ENCODE measurements at places on chromosomes 4 and X.

GRCh38 chrX:100745806-100746537 lies 14.1 kb upstream of the SYTL4 start:
- no peak for DNase-seq

DNA sequence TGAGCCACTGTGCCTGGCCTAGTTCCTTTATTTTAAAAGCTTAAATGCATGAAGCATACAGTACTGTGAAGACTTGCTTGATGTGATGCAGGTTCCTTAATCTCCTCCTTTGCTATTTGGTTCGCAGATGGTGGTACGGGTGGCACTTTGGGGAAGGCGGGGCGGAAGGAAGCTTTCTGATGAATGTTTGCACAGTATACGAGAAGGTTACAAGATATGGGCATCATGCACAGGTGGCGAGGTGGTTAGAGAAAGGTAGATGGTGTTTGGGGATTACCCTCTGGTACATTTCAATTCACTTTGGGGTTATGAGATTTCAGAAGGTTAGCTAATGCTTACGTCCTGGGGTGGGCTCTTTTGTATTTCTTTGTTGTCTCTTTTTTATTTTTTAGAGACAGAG lies 17.2 kb downstream of the RHOH start:
- no peak for DNase-seq

DNA sequence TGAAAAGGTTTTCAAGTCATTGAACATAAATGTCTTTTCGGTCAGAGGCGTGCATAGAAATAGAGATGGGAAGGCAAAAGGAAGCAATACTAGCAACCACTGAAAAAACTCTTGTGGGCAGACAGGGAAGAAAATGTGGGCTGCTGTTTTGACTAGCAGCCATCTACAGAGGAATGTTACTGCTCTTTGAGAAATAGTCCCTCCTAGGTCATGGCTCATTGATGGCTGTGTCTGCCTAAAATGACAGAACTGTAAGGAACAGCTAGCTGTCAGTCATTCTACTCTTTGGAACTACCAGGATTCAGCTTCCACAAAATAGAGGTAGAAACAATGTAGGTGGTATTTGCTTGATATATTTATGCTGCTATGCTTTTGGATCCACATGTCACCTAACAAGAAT lies 26.9 kb upstream of the TMPRSS11B start:
- no peak for DNase-seq

DNA sequence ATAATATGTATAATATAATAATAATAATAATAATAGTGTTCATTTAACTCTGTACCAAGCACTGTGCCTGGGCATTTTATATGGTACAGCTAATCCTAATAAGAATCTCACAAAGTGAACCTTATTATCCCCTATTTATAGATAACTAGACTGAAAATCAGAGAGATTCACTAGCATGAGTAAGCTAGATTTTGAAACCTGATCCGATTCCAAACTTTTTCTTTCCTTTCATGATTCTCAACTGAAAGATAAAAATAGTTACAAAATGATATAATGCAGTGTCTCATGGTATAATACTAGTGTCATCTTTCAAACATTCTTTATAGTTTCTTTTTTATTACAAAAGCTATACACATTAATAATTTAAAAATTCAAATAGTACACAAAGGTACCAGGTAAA lies 55.9 kb upstream of the RNF128 start:
- no peak for DNase-seq

DNA sequence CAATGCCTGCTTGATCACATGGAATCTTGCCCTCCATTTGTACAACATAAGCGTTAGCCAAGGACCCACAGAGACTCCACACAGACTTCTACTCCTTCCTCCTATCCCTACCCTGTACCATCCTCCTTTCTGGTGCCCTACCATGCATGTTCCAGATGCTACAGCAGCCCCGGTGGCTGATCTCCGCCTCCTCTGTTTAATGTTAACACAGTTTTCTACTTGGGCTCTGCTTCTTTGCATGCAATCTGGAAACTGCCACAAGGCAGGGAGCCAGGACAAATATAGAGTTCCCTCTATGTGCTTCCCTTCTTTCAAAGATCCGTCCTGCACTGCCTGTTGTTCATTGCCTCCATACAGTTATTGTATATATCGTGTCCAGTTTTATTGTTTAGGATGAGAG lies 368.6 kb upstream of the TENM3 start:
- no peak for DNase-seq

- DNase-seq, result no peak
Measured at GRCh38 chr4:24262616-24263015, 321.7 kb downstream of the DHX15 start.
